HT-29 (cell line): ENCODE measurements at places on chromosomes 3 and 15.

DNA sequence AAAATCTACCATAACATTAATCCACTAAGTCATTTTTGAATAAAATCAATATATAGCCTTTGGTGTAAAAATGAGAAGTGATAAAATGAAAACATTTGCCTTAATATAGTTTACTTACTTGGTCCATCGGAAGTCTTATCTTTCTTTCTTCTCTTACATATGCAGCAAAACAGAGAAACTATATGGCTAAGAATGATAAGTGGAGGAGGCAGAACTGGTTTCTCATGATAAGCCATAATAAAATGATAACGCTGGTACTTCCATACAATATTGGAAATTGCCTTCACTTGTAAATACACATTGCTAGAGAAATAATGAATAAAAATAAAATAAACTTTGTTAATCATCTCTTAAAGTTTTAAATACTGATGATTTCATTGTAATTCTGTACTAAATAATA is 47.8 kb upstream of the USP50 start:
- DNase-seq: no peak

DNA sequence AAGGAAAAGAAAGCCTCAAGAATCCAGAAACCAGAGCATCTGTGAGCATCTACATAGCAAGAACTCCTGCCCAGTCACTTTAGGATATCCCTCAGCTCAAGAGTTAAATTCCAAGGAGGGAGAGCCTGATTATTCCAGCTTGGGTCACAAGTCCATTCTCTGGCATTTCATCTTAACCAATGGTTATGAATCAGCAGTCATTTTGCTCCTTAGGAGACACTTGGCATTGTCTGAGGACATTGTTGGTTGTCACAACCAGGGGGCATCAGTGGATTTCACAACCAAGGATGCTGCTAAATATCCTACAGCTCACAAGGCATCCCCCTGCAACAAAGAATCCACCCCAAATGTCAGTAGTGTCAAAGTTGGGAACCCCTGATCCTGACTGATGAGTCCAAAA is 51.0 kb upstream of the LMCD1 start:
- DNase-seq: no peak

- peak; percentile 21 for DNase-seq
Observed at GRCh38 chr3:2303566-2303965, 204.9 kb downstream of the CNTN4 start.

DNA sequence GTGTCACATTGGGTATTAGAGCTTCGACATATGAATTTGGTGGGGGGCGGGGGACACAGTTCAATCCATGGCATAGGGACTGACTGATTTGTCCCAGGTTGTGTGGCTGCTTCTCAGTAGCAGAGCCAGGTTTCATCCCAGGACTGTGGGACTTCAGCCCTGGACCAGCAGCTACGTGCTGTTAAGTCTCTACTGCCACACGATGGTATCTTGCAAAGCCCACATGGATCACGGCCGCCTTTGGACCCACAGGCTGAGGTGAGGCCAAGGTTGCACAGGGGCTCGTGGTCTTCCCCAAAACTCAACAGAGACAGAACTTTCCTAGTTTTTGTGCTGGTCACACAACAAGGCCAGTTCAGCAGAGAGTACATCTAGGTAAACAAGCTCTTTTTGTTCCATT is 97.4 kb downstream of the LRRK1 start:
- DNase-seq: no peak

DNA sequence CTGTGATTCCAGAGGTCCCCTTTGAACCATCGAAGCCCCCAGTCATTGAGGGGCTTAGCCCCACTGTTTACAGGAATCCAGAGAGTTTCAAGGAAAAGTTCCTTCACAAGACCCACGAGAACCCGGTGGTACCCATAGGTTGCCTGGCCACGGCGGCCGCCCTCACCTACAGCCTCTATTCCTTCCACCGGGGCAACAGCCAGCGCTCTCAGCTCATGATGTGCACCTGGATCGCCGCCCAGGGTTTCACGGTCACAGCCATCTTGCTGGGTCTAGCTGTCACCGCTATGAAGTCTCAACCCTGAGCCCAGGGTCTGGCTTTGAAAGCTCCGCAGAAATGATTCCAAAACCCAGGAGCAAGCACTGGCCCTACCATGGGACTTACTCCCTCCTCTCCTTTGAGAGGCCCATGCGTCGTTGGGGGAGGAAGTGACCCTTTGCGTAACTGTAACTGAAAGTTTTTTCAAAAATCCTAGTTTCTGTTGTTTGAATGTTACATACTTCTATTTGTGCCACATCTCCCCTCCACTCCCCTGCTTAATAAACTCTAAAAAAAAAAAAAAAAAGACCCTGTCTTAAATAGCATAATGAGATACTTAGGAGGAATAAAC is 85.1 kb upstream of the CSPG5 start:
- DNase-seq: no peak

GRCh38 chr3:190322604-190323245 is 479 bp upstream of the CLDN1 start:
- peak; percentile 22 for DNase-seq

DNA sequence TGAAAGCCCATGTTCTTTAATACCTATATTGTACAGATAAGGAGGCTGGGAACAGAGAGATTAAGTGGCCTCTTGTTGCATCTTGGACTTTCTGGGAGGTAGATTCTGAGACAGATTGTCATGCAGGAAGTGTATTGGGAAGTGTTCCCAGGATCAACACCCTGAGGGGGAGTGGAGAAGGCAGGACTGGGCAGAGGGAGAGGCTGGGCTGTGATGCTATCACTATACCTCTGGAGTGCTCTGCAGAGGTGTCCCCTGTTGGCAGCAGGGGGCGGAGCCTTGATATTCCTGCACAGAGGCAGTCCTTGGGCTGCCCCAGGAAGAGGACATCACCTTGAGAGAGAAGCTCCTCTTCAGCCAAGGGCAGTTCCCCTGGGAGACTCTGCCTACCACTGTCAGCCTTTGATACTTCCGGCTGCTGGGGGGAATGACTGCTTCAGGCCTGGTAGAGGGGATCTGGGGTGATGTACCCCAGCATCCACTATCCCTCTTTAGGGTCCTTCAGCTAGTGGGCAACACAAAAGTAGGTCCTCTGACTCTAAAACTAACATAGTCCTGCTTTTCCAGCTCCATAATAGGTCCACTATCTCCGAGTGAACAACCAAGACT is 97.4 kb upstream of the RNU6-1 start:
- peak; percentile 48 for DNase-seq

- no peak for DNase-seq
Observed at GRCh38 chr3:52059781-52060180, 3.4 kb upstream of the DUSP7 start.

GRCh38 chr3:15102836-15103235 is 3.9 kb upstream of the RBSN start:
- DNase-seq: no peak

GRCh38 chr3:42979044-42979972 is at the start of gene GASK1A:
Gene GASK1A (plus strand): TSS chr3:42979311. CDS start chr3:42979643, 332 bp downstream.
- no peak for DNase-seq

GRCh38 chr15:77059786-77060361 is 11.0 kb downstream of the TSPAN3 start:
- no peak for DNase-seq

- DNase-seq: peak; percentile 35
Observed at GRCh38 chr3:186002884-186003472, 65.2 kb upstream of the TRA2B start.

GRCh38 chr15:46676233-46677206 is 1040.8 kb upstream of the SEMA6D start:
- no peak for DNase-seq

GRCh38 chr3:144273601-144274000 is 302.0 kb downstream of the DIPK2A start:
- DNase-seq: no peak

DNA sequence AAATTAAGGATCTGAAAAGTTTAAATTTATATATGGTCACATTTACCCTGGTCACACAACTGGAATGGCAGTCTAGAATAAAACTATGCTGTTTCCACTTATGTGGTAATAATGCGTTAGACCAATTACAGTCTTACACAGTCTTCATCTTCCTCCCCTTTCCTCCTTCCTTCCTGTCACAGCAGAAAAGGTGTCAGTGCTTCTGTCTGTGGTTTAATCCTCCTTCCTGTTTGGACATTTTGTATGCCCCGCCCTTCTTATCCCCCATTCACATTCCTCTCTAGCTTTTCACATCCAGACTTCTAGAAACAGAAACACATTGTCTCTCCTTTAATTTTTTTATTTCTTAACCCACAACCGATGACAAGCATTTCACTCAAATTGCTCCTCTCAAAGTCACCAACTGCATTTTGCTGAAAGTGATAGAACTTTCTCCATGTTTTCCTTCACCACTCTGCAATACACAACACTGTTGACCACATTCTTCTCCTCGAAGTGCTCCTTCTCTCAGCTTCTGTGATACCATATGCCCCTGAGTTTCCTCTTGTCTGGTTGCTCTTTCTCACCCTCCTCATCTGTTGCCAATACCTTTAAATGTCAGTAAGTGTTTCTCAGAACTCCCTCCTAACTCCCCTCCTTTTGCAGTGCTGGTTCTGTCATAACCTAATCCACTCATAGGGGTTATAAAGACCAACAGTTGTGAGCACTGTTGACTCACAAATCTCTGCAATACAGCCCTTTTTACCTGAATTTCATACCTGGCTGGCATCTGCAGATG is 271.6 kb downstream of the UBE2E2 start:
- DNase-seq: no peak

GRCh38 chr15:51380999-51381806 is 39.7 kb downstream of the GLDN start:
- DNase-seq: peak; percentile 96

DNA sequence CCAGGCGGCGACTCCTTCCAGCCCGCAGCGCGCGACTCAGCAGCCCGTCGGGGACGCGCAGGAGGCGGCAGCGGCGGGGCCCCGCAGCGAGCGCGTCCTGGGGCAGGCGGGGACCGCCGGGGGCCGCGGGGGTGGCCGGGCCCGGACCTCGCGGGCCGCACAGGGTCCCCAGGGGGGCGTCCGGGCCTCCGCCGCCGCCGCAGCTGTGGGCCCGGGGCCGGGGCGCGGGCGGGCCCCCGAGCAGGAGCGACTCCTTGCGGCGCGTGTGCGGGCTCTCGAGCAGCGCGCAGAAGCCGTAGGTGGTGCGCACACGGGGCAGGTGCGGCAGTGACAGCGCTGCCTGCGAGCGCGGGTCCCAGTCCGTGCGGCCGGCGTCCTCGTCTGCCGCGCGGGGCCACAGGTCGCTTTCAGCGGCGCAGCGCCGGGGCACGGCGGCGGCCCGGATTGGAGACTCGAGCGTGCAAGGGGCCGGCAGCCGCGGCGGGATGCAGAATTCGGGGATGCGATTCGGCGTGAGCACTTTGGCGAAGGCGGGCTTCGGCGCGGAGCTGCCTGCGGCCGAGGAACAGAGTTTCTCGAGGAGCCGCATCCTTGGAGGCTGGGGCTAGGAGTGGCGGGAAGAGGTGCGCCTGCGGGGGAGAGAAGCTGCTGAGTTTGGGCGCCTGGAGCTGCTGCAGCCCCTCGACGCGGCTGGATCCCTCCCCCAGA is 535 bp downstream of the C2CD4B start:
- DNase-seq: no peak

- no peak for DNase-seq
Observed at GRCh38 chr15:68313501-68314410, 36.2 kb downstream of the FEM1B start.

DNA sequence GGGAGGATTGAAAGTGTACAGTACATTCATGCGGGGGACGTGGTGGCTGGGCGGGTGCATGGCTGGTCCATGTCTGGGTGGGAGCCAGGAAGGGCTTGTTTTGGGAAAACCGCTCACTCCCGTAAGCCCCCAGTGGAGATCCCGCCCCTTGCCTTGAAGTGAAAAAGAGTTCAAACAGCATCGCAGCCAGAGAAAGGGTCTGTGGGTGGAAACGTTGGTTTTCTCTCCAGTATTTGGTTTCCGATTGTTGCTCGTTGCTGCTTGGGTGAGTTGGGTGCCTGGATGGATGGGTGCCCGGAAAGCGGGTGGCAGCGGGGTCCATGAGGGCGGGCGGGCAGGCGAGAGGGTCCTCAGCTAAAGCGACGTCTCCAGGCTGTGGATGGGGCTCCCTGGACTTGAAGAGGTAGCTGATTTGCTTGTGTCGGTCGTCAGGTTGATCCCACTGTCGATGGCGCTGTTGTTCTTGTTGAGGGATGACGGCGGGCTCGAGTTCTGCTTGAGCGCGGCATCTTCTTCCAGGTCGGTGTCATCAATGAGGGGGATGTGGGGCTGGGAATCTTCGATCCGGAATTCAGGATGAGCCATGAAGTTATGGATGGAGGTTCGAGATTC is 7.7 kb upstream of the SEC13 start:
- DNase-seq: no peak

GRCh38 chr15:39413558-39413957 is 167.3 kb upstream of the THBS1 start:
- no peak for DNase-seq

DNA sequence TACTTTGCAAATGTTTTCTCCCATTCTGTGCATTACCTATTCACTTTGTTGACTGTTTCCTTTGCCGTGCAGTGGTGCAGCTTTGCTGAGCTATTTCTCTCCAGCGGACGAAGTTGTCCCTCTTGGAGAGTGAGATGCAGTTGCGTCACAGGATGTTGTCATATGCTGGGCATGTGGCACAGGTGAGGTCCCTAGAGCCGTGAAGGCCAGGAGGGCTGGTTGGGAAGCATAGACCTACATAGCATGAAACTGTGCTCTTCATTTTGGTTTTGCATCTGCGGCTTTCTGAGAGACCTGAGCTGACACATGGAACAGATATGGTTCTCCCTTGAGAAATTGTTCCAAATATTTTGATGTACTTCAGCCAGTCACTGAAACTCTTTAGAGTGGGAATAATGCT is 108.5 kb downstream of the CACNA1D start:
- DNase-seq: no peak

GRCh38 chr3:16513141-16514020 is at the start of gene RFTN1:
Gene RFTN1 (minus strand): TSS chr3:16513699. CDS start chr3:16493869, 19,830 bp downstream.
- no peak for DNase-seq

DNA sequence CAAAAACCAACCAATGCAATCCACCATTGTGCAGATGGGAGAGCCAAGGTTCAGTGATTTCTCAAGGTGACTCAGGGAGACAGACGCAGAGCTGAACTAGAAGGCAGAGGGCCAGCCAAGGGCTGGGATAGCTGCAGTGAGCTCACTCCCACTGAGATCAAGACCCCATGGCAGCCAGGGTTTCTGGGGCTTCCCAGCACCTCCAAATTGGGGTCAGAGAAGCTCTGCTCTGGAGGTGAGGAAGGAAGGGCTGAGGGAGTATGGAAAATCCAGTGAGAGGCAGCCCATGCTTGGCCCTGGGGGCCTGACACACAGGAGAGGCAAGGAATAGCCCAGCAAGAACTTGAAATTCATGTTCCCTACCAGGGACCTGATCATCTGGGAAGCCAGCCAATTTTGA is 61.0 kb downstream of the ISG20 start:
- no peak for DNase-seq
